ENCODE measurements at places on chromosomes 12 and 14. TPM values are rescaled to one million over a fixed set of nuclear protein-coding genes. Genes with fewer than 3 reads are reported as not detected.

The DHRS2 gene
- total RNA-seq: 0.13 TPM

The RASAL1 gene
- total RNA-seq: not detected

The HOXC12 gene
- not detected for total RNA-seq

The OR11G2 gene
- total RNA-seq: not detected

The SLC7A7 gene
- 12.6 TPM for total RNA-seq

The AQP2 gene
- not detected for total RNA-seq

The CCDC177 gene
- not detected for total RNA-seq

The TGM1 gene
- 2.1 TPM for total RNA-seq

The GARIN6 gene
- not detected for total RNA-seq

The SLC17A8 gene
- not detected for total RNA-seq

The SLC2A13 gene
- total RNA-seq: 2.9 TPM

The DLGAP5 gene
- total RNA-seq: 56.8 TPM

The CTDSP2 gene
- 86.8 TPM for total RNA-seq

The KLRC4 gene
- not detected for total RNA-seq

The CLEC6A gene
- total RNA-seq: not detected

The RD3L gene
- total RNA-seq: not detected

The ESRRB gene
- not detected for total RNA-seq

The SDSL gene
- total RNA-seq: 6.3 TPM

The ERBB3 gene
- not detected for total RNA-seq

The RECQL gene
- total RNA-seq: 83.6 TPM

The RIC8B gene
- total RNA-seq: 5.5 TPM

The TMEM233 gene
- total RNA-seq: 1.4 TPM

The INHBC gene
- not detected for total RNA-seq

The SYNDIG1L gene
- not detected for total RNA-seq

The CAND1 gene
- 57.1 TPM for total RNA-seq

The KLHL33 gene
- total RNA-seq: 0.34 TPM

The LMNTD1 gene
- total RNA-seq: 0.07 TPM

The SSPN gene
- total RNA-seq: 0.94 TPM

The LBHD2 gene
- not detected for total RNA-seq

The BDKRB2 gene
- 1.9 TPM for total RNA-seq

The CLEC2A gene
- not detected for total RNA-seq

The SCNN1A gene
- 0.87 TPM for total RNA-seq
